Activated naive CD8-positive, alpha-beta T cell treated with anti-CD3 and anti-CD28 coated beads, Interleukin-2, amount 50 U/mL, for 24 hours (primary cell): ENCODE measurements at places on chromosomes 4 and X.

DNA sequence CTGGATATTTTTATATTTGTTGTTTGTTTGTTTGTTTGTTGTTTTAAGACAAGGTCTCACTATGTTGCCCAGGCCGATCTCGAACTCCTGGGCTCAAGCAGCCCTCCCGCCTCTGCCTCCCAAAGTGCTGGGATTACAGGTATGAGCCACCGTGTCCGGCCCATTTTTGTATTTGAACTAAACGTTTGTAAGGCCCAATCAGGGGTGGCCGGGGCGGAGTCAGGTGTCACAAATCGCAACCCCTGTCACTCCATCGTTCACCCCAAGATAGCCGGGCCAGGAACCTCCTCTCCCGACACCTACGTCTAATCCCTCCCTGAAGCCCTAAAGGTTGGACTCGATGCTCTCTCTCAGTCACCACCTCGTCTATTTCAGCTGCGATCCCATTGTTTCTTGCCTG, 722 bp upstream of the EFHC2 start:
- no peaks in the 10 kb centered on the region for H3K36me3 ChIP-seq
- H3K27me3 ChIP-seq = no peaks in the 10 kb centered on the region
- H3K4me1 ChIP-seq = peaks cover 15% of the 10 kb centered on the region
- DNase-seq = peak; percentile 44
- H3K4me3 ChIP-seq = peak overlapping the region; percentile 77
- peak overlapping the region; percentile 73 for H3K27ac ChIP-seq

DNA sequence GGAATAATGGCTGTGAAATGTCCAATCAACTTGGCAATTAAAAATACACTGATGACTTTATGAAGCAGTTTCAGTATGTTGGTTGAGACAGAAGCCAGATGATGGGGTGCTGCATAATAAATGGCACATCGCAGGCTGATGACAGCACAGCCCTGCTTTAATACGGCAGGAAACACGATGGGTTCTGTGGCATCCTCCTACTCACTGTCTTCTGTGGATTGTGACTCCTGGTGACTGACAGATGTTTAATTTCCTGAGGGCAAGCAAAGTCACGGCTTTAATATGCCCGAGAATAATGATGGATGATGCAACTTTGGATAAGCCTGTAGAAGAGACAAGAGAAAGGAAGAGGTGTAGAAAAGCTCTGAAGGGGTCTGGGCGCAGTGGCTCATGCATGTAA, 295.4 kb downstream of the TRIML1 start:
- H3K4me1 ChIP-seq = no peaks in the 10 kb centered on the region
- H3K4me3 ChIP-seq = no peak overlapping the region
- no peaks in the 10 kb centered on the region for H3K27me3 ChIP-seq
- DNase-seq = no peak
- H3K27ac ChIP-seq = no peak overlapping the region
- H3K36me3 ChIP-seq = no peaks in the 10 kb centered on the region

DNA sequence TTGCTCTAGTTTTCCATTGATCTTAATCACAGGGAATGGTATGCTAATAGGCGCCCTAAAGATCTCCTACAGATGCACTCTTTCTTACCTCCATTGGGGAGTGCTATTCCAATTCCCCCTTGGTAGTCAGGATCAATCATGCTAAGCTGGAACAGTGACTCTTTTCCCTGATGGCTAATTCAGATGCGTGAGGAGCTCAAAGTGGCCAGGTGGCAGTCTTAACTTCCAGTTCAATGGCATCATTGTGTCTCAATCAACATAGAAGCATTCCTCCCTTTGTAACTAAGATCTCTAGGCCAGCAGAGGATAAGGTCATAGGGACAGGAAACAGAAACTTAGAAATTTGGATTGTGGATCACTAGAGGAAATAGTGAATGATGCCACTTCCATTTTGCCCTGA, 216.8 kb downstream of the GRID2 start:
- H3K4me1 ChIP-seq = no peaks in the 10 kb centered on the region
- H3K27ac ChIP-seq = no peak overlapping the region
- H3K4me3 ChIP-seq = no peak overlapping the region
- no peaks in the 10 kb centered on the region for H3K27me3 ChIP-seq

DNA sequence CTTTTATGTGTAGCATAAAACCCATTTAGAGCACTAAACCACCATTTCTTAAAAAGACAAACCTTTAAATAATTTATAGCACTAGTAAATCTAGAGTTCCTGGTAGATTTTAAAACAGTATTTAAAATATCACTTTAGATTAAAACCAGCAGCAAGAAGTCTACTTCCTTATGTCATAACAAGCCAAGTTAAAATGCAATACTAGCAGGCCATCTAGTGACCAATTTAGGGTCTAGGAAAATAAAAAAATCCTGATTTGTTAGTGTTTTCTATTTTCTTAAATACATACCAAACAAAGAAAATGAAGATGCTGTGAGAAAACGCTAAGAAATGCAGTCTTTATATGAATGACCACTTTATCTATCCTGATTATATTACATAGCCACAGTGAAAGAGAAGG, 53.9 kb downstream of the PAPSS1 start:
- H3K36me3 ChIP-seq = peaks cover 5% of the 10 kb centered on the region
- no peaks in the 10 kb centered on the region for H3K4me1 ChIP-seq
- H3K27ac ChIP-seq = no peak overlapping the region
- no peak overlapping the region for H3K4me3 ChIP-seq

DNA sequence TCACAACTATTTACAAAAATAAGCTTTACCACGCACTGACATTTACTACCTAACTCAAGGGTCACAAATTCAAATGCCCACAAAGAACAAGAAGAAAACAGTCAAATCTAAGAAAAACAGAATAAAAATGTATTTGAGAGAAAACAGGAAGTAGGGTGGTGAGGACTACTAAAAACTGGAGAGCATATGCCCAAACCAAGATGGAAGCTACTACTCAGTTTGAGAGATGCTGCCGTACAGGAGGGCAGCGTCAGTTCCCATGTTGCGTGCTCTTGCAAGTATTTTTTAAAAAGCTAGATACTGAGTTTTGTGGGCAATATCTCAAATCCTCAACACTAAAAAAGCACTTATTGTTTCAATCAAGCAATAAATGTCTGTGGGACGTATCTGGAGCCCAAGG, 16.2 kb downstream of the HNRNPD start:
- no peak overlapping the region for H3K4me3 ChIP-seq
- H3K36me3 ChIP-seq = peaks cover 75% of the 10 kb centered on the region
- peaks cover 90% of the 10 kb centered on the region for H3K4me1 ChIP-seq
- no peak for DNase-seq

DNA sequence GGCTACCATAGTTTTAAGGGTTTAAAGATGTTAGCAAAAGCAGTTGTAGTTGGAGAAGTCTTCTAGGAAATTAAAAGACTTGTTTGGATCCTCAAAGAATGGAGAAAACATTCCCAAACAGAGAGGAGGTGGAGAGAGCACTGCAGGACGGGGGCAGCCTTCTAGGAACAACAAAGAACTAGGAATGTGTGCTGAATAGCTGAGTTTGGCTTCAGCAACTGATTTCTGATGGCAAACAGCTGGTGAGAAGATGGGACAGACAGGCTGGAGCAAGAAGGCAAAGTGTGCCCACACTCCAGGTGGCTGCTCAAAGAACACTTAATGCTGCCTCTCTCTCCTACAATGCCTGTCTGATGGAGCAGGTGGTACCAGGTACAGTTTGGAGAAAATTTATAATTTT, 1331.1 kb downstream of the ADGRL3 start:
- no peak overlapping the region for H3K4me3 ChIP-seq
- H3K36me3 ChIP-seq = no peaks in the 10 kb centered on the region
- no peak for DNase-seq

GRCh38 chr4:108372681-108373080, 203.9 kb upstream of the LEF1 start:
- H3K36me3 ChIP-seq = no peaks in the 10 kb centered on the region
- H3K27me3 ChIP-seq = peaks cover 23% of the 10 kb centered on the region
- DNase-seq = no peak
- H3K4me3 ChIP-seq = no peak overlapping the region
- peaks cover 33% of the 10 kb centered on the region for H3K4me1 ChIP-seq

DNA sequence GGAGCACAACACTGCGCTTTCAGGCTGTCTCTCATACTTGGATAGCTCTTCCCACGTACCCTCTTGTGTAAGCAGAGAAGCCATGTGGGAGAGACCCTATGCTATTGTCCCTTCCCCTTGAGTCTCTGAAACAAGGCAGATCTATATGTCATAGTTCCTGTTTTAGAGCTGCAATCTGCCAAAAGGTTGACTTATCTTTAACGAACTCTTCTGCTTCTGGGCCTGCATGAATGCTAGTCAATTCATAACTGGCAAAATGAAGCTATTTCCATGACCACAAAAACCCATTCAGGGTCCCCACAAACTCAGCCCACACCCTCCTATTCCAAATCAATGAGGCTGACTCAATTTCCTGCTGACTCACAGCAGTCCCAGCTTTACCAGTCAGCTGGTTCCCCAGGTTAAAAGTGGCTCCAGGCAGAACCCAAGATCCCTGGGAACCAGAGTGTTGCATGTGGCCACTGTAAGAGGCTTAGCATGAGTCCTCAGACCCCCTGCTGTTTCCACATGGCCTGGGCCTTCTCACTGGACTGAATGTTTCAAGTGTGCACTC, 25.3 kb upstream of the SOD3 start:
- H3K27me3 ChIP-seq = no peaks in the 10 kb centered on the region
- peaks cover 11% of the 10 kb centered on the region for H3K4me1 ChIP-seq
- no peak overlapping the region for H3K4me3 ChIP-seq
- H3K27ac ChIP-seq = no peak overlapping the region
- no peaks in the 10 kb centered on the region for H3K36me3 ChIP-seq
- DNase-seq = no peak

DNA sequence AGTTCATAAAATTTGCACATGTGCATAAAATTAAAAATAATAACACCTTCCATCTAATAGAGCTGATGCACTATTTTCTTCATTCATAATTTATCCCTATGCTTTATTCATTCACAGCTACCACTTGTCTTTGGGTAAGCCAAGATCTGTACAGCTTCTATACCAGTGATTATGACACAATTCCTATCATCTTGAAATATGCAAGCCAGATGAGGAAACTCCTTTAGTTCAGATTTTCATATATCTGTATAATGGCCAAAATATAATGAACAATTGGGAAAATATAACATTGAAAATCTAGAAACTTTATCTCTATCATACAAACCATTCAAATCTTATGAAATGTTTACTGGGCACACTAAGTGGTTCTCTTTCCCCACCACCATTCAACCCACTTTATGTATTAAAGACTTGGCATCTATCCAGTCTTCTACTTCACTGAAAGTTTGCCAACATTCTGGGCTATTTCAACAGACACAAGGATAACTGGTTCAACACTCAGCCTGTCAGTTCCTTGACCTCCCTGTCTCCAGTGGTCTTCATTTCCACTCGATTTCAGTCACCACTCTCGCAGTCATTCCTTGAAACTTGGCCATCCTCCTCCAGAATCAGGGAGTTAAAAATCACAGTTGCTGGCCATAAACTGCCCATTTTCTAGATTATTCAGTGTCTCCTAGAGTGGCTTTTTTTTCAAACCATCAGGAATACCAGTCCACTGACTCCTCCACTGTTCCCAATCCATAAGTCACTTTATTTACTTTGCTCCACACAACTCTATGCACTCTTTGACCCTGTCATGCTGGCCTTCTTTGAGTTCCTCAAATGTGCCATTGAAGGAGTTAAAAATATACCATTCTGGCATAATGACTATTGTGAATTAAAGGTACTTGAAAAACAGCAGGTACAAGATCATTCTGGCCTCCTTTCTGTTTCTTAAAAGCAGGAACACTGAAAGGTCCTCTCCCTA, 85.5 kb downstream of the CAMK2D start:
- H3K27me3 ChIP-seq = no peaks in the 10 kb centered on the region
- no peak overlapping the region for H3K27ac ChIP-seq
- DNase-seq = no peak
- peaks cover 56% of the 10 kb centered on the region for H3K36me3 ChIP-seq

GRCh38 chr4:184657144-184657543, 7.6 kb downstream of the PRIMPOL start:
- no peak overlapping the region for H3K27ac ChIP-seq
- no peaks in the 10 kb centered on the region for H3K27me3 ChIP-seq
- H3K36me3 ChIP-seq = peaks cover 13% of the 10 kb centered on the region
- no peak for DNase-seq

DNA sequence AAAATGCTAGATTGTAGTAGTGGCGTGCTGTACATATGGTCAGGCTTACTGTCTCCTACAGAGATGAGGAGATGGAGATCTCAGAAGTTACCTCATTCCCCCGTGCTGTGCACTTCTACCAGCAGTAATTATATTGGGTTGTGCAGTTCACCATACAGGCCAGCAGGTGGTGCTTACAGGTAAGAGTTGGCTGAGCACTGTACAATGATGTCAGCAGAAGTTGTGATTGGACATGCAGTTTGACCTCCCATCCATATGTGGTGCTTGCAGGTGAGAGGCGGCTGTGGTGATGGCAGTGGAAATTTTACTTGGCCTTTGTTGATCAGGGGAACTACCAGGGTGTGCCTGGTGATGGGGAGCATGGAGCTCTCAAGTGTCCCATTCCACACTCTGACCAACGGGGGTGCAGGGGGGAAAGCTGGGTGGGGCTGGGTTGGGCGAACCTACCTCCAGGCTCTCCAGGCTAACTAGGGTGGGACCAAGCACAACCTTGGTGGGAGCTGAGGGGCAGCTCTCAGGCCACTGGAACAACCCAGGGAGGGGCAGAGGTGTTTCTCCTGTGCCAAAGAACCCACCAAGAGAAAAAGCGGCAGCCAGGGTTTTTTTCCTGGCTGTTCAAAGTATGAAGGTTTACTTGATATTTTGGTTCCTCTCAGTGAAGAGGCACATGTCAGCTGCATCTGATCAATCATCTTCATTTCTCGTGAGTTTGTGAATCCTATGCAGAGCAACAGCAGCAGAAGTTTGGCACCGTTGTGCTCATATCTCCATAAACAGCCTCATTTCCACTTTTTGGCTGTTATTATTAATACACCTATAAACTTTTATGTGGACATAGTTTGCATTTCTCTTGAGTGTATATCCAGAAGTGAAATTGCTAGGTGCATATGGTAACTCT, 73.8 kb upstream of the FREM3 start:
- no peaks in the 10 kb centered on the region for H3K36me3 ChIP-seq
- H3K27me3 ChIP-seq = peaks cover 2% of the 10 kb centered on the region
- no peaks in the 10 kb centered on the region for H3K4me1 ChIP-seq
- no peak overlapping the region for H3K4me3 ChIP-seq

DNA sequence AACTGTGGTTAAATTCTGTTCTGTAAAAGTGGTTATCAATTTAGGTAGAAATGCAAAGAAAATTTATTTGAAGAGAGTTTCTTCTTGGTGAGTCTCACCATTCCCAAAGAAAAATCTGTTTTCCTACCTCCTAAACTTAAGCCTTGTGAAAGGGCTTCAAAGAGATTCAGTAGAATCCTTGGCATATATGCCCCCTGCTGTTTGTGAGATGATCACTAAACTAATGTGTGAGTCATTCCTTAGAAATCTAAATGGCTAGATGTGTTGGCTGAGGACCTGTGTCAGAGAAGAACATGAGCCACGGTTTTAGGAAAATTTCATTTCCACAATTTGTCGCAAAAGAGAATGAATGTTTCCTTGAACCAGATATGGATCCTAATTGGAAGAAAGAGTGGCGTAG, 260.9 kb downstream of the SLC7A11 start:
- H3K4me1 ChIP-seq = no peaks in the 10 kb centered on the region
- no peak overlapping the region for H3K27ac ChIP-seq
- no peak for DNase-seq
- no peak overlapping the region for H3K4me3 ChIP-seq
- no peaks in the 10 kb centered on the region for H3K27me3 ChIP-seq
- no peaks in the 10 kb centered on the region for H3K36me3 ChIP-seq

- no peaks in the 10 kb centered on the region for H3K4me1 ChIP-seq
- H3K27ac ChIP-seq = no peak overlapping the region
- no peak overlapping the region for H3K4me3 ChIP-seq
- no peak for DNase-seq
These were observed 36.1 kb downstream of the FRMPD4 start for GRCh38 chrX:12174358-12174757.
